Right cardiac atrium (tissue), 5 donors: ENCODE measurements at places on chromosomes 16 and 17. TPM values are rescaled to one million over a fixed set of nuclear protein-coding genes. Genes with fewer than 3 reads are reported as not detected.
A peak's percentile ranks its signal among the peaks of the same experiment; 100 is the strongest.

Gene CCP110
- 13.2 TPM for total RNA-seq

Gene COL1A1
- total RNA-seq: 59.2 TPM

Gene SBK1
- 1.2 TPM for total RNA-seq

Gene DNASE1L2
- 0.26 TPM for total RNA-seq

Gene HBQ1
- total RNA-seq: not detected

Gene MEIOC
- 0.12 TPM for total RNA-seq

Gene COG1
- 45.6 TPM for total RNA-seq

- DNase-seq: no peak
Measured at GRCh38 chr16:58931436-58931835, 197.3 kb upstream of the GOT2 start.

GRCh38 chr17:56908001-56908542 lies 5.8 kb downstream of the TRIM25 start:
- DNase-seq: peak; percentile 88

DNA sequence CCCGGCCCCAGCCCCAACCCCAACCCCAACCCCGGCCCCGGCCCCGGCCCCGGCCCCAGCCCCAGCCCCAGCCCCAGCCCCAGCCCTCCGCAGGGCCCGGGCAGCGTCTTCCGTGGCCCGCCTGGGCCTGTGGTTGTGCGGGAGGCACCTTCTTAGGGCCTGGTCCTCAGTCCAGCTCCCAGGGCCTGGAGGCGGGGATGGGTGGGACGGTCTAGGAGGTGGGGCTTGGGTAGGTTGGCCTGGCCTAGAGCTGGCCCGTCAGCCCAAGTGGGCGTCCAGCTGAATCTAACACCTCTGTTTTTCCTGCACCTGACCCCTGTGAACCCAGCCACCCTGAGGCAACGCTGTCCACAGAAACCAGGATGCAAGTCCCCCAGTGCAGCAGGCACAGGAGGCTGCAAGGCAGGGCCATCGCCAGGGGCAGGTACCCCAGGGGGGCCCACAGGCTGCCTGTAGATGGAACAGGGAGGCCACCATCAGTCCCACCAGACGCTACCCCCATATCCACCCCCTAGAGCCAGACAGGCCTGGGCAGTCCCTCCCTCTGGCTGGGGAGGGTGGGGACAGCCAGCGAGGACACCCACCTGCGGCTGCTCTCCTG lies 8.8 kb downstream of the MSLN start:
- DNase-seq: peak; percentile 47

DNA sequence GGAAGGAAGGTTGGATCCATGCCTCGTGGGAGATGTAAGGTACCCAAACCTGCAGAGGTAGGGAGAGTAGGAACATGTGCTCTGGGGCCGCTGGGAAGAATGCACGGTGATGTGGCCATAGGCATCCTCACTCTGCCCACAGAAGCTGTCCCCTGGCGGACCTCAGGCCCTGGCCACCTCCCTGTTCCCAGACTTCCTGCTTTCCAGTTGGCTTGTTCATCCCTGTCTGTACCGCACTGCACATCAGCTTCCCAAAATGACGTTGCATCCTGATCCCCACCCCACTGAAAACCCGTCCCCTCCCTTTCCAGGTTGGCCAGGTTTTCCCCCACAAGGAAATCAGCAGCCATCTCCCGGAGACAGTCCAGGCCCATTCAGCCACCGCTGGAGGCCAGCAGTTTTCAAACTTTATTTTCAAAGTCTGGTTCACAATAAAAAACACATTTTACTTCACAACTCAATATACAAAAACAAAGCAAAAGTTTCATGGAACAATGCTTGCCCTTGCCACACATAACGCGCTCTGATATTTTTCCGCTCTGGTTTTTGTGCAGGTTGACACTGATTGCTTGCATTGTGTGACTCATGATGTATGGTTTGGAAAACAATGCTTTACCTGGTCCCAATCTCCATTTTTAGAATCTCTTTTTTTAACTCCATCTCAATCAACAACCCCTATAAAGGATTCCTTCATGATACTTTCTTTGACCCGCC lies 143.0 kb downstream of the GAS7 start:
- DNase-seq: peak; percentile 71

DNA sequence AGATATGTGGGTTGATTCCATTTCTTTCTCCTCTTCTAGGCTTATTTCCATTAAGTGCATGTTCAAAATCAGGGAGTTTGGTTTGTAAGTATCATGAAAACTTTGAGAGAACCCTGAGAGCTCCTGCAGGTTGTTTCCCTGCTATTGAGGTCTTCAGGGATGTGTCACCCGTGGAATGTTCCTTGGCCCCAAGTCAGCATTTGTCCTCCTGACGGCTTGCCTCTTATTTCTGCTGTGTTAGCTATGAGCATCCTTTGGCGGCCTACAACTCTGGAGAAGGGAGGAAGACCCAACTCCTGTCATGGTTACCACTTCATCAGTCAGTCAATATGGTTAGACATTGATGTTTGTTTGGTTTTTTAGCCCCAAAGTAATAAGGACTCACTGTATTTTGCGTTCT lies 180.8 kb downstream of the FTO start:
- no peak for DNase-seq

DNA sequence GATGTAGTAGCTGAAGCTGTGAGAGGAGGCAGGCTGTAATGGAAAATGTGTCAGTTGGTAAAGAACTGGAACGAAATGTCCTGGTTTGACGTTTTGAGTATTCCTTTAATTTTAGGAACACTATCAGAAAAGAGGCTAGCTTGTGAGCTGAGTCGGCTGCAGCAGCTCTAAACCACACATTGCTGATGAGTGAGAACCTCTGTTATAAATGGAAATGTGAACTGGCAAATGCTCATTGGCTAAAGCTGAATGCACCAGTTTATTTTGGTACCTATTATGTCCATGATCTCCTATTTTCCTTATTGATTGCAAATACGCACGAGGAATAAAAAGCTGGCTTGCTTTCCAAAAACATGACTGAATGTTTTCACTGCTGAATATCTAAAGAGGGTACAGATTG lies 11.0 kb upstream of the WIPI1 start:
- no peak for DNase-seq

DNA sequence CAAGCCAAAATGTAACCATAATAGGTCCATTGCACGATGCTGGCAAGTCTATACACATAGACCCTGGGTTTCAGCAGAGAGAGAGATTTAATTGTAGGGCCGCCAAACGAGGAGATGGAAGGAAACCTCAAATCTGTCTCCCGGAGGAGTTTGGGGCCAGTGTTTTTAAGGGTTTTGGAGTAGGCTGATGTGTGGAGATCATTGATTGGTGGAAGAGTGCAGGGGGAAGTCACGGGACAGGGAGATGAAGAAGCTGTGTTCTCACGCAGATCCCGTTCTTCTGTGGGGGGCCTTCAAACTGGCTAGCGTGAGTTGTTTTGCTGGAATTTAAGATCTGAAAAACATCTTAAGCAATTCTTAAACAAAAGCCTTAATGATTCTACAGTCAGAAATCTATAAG lies 84.8 kb downstream of the KATNIP start:
- DNase-seq: no peak

- DNase-seq: peak; percentile 40
Measured at GRCh38 chr16:888901-889570, 81.7 kb downstream of the LMF1 start.

GRCh38 chr16:86635176-86635876 lies 57.0 kb downstream of the FOXL1 start:
- DNase-seq: peak; percentile 58

DNA sequence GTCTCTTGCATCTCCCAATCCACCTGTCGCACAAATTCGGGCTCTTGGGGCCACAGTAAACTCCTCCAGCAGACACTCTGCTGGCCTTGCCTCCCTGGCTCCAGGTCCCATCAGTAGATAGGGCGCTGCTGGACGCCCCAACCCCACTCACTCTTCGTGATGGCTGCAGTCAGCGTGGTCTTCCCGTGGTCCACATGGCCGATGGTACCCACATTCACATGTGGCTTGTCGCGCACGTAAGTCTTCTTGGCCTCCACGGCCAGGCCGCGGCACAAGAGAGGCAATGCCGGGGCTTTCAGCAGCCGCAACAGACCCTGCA lies 428 bp downstream of the TUFM start:
- no peak for DNase-seq

GRCh38 chr16:48164907-48165715 lies 9.3 kb upstream of the ABCC12 start:
- DNase-seq: peak; percentile 89
